ENCODE measurements at places on chromosomes 3 and 15. TPM values are rescaled to one million over a fixed set of nuclear protein-coding genes. Genes with fewer than 3 reads are reported as not detected.

- no peak for DNase-seq
Observed at GRCh38 chr3:179666436-179667035, 13.7 kb downstream of the USP13 start.

DNA sequence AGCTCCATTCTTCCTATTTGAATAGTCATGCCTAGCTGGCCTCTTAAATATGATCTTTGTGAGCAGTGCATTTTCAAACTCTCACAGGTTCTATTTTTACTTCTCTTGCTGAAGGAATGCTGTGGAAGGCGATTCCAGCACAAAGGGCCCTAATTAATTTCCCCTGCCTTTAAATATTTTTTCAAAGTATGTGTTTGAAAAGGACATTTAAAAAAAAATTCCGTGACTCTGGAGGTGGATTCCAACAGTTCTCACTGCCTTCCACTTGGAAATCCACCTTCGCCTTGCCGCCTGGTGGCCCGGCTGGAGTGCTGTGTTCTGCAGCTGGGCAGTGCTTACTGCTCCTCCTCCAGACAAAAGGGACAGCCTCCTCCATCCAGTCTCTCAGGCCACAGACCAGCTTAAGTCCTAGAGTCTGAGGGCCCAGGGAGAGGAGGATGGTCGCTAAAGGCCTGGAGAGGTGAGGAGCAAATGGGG is 61.5 kb upstream of the CORO2B start:
- peak; percentile 72 for DNase-seq

The FOXB1 gene
- total RNA-seq = not detected

DNA sequence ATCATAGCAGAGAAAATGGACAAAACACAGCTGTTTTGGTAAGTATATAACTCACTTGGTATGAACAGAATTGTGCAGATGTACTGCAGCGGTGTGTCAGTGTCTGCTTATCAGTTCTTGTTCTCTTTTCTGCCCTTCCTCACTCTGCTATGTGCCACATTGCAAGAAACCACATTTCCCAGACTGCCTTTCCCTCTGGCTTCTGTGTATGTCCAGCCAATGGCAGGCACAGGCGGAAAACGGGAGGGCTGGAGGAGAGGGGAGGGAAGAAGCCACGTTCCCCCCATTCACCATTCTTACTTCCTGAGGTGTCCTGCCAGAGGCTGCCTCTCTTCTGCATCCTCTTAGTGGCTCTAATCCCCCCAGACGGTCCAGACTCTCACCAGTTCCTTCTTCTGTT is 15.4 kb downstream of the HHLA2 start:
- no peak for DNase-seq

- DNase-seq = no peak
Observed at GRCh38 chr15:81126892-81127291, 7.2 kb upstream of the CFAP161 start.

- DNase-seq = no peak
Observed at GRCh38 chr3:115838786-115839185, 215.5 kb downstream of the GAP43 start.

DNA sequence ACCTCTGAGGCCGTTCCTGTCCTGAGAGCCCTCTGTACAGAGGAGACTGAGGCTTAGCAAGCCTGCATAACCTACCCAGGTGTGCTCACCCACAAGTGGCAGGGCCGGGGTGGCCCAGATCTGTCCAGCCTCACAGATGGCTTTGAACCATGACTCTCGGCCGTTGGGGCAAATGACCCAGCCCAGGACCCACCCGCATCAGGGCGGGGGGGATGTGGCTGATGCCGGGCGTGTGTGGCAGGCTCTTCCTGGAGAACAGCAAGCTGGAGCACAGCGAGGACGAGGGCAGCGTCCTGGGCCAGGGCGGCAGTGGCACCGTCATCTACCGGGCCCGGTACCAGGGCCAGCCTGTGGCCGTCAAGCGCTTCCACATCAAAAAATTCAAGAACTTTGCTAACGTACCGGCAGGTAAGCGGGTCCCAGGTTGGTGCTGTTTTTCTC is 133.5 kb downstream of the LRRK1 start:
- DNase-seq = no peak

GRCh38 chr3:126110431-126111125 is 26.7 kb upstream of the SLC41A3 start:
- no peak for DNase-seq

DNA sequence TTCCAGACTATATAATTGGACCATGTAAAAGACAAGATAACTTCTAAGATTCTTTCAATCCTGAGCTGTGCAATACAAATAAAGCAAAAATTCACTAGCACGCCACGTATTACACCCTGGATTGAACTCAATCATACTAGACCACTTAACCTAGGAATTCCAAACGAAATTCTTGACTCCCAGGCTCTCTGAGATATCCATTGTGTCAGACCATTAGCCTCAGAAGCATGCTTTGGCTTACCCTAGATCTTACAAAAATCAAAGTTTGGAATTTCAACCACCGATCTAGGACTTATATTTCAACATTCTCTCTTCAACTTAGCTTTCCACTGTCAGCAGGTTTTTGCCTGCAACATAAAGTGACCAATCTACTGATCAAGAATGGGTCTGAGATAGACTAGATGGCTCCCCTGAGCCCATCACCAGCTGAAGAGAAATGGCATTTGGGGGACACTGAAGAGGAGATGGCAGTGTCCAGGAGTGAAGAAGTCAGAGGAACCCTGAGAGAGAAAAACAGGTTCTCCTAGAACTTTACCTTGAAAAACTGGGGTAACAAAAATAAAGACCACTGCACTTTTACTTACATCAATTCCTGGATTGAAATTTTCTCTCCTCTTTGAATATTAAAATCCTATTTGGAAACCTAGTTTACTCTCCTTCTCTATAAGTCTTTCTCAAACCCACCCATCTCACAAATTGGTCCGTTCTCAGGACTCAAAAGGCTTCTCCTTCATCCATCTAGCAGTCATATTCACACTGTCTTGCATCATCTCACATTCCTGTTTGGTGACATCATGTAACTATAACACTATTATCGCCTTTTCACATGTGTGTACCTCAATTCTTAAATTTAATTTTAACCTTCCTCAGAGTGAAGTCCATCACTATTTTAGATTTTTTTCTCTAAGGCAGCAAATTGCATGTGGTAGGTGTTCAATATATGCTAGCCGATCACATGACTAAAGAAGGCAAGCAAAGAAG is 18.5 kb downstream of the CPNE4 start:
- DNase-seq = peak; percentile 13

DNA sequence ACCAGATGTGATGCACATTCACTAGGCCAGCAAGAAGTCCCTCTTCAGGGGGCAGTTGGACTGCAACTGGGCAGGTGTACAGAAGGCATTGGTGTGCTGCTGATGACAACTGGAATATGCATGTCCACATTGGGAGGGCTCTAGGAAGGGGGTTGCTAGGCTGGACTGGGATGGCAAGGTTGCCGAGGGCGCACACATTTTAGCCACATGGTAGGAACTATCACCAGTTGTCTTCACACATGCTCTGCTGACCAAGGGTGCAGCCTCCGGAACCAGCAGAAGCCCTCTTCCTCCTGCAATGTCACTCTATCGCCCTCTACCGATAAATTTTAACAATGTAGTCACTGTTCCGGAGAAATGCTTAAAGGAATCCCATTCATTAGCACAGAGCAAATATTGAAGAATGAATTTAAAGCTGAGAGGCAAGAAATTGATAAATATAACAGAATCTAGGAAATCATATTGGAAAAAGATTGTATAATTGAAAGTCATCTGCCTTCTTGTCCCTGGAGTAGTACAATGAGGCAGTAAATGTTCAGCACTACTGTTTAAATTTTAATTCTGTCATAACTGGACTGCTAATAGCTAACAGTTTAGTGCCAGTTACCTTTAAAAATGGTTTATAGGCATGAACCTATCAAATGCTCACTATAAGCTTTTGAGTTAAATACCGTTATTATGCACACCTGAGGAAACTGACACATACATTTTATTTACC is 22.6 kb upstream of the LYSMD4 start:
- DNase-seq = peak; percentile 67

The TMEM45A gene
- total RNA-seq = 142 TPM

GRCh38 chr3:122758877-122759560 is 34.6 kb downstream of the HSPBAP1 start:
- no peak for DNase-seq

DNA sequence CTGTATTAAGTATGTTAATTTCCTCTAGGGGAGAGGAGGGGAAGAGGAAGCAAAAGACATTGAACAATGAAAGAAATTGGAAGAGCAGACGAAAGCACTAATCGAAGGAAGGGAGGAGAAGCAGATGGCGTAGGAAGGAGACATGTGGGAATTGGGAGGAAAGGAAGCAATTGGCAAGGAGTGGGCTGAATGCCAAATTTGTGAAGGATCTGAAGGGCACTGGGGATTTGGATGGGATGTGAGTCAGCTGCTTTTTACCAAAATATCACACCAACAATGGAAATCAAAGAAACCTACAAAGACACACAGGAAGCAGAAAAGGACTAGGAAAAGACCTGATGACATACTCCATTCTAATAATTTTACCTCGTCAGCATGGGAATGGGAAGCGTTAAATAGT is 1029.8 kb downstream of the ROBO1 start:
- DNase-seq = peak; percentile 91

DNA sequence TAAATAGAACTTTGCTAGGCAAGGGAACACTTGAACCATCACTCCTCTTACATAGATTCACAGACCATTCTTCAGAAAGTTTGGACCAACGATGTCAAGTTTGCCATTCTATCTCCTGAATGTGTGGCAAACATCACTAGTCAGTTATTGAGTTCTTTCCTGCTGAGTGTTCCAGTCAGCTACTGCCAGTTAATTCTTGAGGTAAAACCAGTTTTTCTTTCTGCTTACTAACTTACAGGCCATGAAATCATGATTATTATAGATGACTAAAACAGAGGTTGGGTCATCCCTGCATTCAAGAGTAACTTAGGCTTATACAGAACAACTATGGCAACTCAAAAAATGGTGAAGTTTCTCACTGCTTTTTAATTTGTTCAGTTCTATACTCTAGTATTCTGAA is 88.2 kb downstream of the AP4E1 start:
- no peak for DNase-seq

The IL20RB gene
- total RNA-seq = 10.7 TPM

The KCNMB2 gene
- total RNA-seq = 27.4 TPM

DNA sequence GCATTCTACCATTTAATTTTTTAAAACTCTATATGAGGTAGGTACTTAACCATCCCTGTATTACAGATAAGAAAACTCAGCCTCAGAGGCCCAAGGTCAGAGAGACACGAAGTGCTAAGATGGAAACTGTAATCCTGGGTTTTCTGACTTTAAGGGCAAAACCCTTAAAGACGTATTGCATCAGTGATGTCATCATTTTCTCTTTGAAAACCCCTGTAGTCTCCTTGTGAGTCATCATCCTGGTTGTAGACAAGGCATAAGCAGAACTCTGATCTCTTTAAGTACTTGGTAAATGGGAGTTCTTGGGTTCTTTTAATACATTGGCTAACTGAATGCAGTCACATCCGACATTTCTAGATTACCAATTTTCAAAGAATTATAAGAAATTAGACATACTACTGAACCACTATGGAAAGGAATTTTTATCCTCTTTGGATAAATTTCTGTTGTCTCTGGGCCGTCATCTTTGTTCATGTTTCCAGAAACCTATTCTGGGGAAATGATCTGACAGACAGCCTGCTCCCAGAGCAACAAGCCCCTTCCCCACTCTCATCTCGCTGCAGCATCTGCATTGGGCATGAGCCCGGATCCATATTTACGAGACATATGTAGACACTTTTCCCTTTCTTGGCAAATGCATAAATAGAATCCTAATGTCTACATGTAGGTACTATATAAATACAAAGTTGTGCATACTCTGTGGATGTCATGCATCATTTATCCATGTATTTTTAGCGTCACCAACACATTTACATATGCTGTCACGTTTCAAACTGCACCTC is 48.7 kb upstream of the MDFIC2 start:
- peak; percentile 15 for DNase-seq

The TGFBR2 gene
- total RNA-seq = 132 TPM

DNA sequence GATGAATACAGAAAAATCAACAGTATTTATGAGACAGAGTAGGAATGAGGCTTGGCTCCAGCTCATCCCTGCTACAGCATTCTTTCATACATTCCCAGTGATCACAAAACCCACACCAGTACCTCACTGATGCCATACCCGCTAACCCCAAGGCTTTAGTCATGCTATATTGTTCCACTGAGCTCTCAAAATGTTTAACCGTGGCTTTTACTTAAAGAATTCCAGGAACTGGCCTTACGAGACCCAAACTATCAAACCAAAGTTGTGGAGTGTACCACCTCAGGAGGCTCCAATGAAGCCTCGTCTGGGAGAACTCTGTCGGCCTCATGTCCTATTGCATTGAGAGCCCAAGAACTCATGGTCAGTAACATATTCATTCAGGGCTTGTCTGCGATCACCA is 278.9 kb downstream of the ULK4 start:
- DNase-seq = peak; percentile 84

The POTEB3 gene
- total RNA-seq = not detected

GRCh38 chr3:3600665-3601340 is 198.4 kb upstream of the LRRN1 start:
- no peak for DNase-seq

DNA sequence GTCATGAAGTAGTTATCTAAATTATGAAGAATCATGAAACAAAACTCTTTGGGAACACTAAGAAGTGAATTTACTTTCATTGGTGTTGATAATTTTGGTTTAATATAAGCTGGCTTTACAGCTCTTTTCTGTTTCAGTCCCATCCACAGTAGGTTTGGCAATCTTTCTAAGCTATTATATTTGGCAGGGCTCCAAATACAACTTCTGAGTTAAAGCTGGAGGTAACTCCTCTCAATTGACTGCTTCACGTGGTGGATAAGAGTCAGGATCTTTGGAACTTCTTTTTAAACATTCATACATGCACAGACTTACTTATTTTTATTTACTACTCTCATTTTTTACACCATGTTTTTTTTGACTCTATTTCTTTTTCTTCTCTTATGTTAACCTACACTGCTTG is 106.5 kb upstream of the EPHA3 start:
- no peak for DNase-seq

The IMPG2 gene
- under 0.01 TPM for total RNA-seq

- DNase-seq = no peak
Observed at GRCh38 chr3:77816366-77816765, 776.5 kb downstream of the ROBO2 start.

The TIMP4 gene
- 0.10 TPM for total RNA-seq

The FHIT gene
- 2.4 TPM for total RNA-seq

- DNase-seq = peak; percentile 39
Observed at GRCh38 chr15:56428821-56429458, 36.0 kb downstream of the MNS1 start.

GRCh38 chr3:170644711-170645110 is 58.8 kb upstream of the SLC7A14 start:
- DNase-seq = peak; percentile 17

The TYRO3 gene
- total RNA-seq = 13.8 TPM

The NR1I2 gene
- not detected for total RNA-seq

DNA sequence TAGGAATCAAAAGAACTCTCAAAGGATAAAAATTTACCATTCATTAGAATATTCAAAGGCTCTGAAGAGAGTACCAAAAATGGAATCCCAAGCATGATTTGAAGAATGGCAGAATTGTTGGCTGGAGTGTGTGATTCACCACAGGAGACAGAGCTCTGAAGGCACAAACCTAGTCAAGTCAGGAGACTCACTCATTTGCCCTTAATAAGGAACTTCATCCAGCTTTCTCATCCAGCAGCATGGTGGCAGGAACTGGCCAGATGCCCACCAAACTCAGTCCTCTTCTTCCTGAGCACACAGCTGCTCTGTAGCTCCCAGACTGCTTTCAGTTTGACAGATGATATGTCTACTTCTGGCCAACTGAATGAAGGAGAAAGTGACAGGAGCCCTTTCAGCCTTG is 16.5 kb upstream of the HEG1 start:
- DNase-seq = peak; percentile 90

The MAGEL2 gene
- total RNA-seq = not detected

The SPTSSB gene
- not detected for total RNA-seq

- no peak for DNase-seq
Observed at GRCh38 chr3:100730524-100730923, 21.2 kb downstream of the TFG start.
